Umbilical cord (tissue), 2 donors: ENCODE measurements at places on chromosomes 13 and 19. TPM values are rescaled to one million over a fixed set of nuclear protein-coding genes. Genes with fewer than 3 reads are reported as not detected.

DNA sequence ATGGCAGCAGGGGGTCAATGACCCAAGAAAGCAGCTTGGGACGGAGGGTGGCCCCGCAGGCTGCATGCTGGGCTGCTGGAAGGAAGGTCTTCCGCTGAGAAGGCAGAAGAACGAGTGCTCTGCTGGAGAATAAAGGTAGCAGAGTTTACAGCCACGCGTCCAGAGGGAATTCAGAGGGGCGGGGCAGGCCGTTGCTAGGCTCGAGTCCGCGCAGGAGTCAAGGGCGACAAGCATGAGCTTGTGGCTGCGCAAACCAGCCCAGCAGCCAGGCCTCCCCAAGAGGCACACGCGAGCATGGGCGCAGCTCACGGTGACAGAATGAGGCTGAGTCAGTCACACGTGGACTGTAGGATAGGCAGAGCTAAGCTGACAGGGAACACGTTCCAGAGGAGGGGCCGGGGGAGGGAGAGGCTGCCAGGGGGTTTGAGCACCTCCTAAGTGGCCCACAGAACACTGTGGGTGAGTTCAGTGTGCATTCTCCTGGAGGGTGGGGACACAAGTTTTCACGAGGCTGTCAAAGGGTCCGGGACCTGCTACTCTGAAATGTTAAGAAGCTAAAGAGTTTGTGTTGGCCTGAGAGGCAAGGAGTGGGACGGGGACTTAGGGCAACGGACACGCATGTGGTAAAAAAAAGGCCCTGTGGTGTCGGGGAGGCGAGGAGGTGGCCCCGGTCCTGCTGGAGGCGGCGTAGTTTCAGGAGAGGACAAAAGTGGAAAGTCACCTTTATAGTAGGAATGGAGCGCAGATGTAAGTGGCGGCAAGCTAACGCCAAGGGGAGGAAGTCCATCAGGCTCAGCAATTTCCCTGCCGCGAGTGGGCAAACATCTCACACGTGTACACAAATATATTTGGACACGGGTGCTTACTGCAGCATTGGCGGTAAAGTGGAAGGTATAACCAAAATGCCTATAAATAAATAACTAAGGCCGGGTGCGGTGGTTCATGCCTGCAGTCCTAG is 17.7 kb downstream of the RFX2 start:
- peak; percentile 92 for DNase-seq

GRCh38 chr19:11151181-11151580 is 4.4 kb downstream of the SPC24 start:
- peak; percentile 71 for DNase-seq

DNA sequence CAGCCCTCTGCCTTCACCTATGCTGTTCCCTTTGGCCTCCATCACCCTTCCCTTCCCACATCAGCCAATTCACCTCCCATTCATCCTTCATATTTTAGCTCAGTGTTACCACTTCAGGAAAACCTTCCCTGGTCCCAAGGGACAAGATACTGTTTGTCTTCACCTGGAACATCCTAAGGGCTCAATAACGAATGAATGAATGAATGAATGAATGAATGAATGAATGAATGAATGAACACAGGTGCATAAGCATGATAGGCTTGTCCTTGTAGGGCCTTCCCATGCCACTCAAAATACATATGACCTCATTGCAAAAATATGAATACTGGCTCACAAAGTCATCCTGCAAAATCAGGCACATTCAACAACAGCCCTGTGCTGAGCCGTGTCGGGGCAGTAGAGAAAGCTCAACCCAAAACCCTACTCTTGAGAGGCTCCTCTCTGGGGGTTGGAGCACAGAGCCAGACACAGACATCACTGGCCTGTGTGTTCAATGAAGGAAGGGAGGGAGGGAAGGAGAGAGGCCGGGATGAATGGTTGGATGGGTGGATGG is 33.7 kb upstream of the TPM4 start:
- no peak for DNase-seq

DNA sequence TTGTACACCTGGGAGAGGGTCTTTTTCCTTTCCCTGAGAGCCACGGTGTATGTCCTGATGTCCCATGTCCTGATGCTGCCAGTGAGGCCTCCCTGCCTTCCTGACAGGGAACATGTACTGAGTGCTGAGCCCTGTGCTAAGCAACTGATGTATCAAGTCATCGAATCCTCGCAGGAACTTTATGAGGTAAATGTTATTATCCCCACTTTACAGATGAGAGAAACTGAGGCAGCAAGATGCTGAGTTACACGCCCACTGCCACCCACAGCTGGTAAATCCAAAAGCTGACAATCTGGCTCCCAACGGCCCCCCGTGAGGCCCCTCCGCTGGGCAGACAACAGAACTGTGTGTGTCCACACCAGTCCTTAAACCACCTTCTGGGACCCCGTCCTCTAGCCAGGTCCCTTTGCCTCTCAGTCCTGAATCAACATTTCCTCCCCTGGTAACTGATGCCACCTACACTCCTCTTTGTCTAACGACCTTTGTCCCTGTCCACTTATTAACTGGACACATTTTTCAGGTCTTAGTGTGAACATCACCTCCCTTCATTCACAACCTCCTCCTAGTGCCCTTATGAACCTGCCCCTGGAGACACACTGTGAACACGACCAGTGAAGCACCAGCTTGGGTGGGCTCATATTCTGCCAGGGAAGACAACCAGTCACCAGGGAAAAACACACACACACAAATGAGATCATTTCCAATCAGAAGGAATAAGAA is 5.4 kb upstream of the VSIG10L start:
- DNase-seq = no peak

DNA sequence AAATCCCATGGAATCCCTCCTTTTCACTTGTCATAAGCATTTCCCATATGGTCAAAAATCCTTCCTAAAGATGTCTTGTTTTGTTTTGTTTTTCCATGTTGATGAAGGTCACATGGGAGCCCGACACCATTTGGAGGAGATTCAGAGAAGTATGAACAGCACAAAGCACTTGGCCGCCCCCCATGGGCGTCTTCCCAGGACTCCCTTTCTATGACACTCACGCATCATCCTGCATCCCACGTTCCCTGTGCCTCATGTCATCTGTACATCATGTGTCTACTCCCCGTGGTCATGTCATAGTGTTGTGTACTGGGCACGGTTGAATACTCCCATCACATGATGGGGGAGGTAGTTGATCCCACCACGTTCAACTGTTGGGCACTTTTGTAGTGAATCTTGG is 2.0 kb downstream of the ZSCAN1 start:
- no peak for DNase-seq

DNA sequence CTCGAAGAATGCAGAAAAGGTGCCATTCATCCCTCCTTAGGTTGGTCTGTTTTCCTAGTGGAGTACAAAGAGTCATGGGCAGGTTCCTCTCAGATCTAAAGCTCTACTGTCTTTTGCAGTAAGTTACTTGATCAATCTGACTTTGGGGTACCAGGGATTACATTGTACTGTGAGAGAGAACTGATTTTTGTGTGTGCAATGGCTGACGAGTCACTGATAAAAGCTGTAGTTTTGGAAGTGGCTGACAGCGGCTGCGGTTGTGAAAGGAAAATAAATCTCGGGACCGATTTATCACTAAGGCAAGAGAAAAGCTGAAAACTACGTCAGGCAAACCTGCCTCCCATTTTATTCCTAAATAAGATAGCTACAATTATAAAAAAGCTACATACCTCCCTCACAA is 26.9 kb downstream of the UTP14C start:
- peak; percentile 48 for DNase-seq

DNA sequence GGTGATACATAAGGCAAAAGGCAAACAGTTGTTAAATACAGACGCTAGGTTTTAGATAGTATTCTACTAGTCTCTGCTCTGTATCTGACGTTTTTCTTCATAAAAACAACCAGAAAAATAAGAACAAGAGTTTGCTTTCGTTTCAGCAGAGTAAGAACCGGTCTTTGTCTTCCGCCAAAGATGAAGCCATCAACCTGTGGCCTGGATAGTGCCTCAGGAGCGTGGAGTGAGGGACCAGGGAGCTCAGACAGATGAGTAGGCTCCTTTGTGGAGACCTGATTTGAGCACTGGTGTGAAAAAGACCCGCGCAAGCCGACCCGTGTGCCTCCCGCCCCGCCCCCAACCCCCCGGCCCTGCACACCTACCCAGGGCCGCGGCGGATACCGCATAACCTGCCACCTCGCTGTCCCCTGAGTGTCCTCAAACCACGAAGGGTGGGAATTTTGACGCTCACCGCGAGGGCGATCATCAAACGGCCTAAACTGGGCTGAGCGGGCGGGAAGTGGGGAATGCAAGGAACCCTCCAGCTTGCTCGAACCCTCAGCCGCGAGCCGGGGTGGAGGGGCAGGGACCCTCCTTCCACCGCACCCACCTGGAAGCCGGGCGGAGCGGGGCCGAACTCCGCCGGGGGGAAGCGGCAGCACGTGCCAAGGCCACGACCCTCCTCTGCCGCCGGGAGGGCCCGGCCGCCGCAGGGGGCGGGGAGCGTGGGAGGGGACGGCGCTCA is 866 bp upstream of the LMO7 start:
- DNase-seq = peak; percentile 8

DNA sequence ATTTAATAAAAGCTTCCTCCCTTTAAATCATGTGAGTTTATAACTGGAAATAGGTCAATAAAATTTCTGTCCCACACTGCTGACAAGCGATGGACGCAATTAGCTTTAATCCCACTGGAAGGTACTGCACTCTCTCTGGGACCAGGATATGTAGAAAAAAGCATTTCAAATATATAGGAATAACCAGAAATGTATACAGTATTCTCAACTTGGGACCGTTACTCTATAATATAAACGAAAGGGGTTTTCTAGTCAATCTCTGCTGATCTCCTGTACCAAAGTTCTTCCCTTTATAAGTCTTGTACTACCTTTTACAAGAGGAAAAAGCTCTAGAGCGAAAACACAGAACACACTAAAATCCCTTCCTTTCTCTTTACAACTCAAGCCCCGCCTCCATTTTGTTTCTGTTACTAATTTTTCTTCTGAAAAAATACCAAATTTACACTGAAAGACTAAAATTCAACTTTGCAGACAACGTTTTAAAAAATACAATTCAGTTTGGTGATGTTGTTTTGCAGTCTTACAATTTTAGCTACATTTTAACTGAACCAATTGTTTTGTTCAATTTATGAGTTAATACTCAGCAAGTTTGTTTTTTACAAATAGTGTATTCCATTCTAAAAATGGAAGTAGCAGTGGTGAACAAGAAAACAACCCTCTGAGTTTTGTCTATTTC is 1.7 kb upstream of the USPL1 start:
- peak; percentile 71 for DNase-seq

- DNase-seq = no peak
Observed at GRCh38 chr19:10863107-10863717, 8.1 kb upstream of the CARM1 start.

- DNase-seq = no peak
Observed at GRCh38 chr13:98143157-98143553, 261 bp downstream of the FARP1 start.

DNA sequence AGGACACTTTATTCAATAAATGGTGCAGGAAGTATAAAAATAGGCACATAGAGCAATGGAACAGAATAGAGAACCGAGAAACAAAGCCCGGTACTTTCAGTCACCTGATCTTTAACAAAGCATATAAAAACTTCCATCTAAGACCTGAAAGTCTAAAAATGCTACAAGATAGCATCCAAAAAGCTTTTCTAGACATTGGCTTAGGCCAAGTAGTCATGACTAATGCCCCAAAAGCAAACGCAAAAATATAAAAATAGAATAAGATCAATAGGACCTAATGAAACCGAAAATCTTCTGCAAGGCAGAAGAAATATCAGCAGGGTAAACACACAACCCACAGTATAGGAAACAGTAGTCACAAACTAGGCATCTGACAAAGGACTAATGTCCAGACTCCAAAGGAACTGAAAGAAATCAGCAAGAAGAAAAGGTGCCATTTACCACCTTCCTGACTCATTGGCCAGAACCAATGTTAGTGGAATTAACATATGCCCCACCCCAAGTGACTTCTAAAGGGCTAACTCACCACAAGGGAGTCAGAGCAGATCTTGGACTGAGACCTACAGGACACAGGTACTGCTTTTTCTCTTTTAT is 40.8 kb upstream of the CEACAM21 start:
- no peak for DNase-seq

DNA sequence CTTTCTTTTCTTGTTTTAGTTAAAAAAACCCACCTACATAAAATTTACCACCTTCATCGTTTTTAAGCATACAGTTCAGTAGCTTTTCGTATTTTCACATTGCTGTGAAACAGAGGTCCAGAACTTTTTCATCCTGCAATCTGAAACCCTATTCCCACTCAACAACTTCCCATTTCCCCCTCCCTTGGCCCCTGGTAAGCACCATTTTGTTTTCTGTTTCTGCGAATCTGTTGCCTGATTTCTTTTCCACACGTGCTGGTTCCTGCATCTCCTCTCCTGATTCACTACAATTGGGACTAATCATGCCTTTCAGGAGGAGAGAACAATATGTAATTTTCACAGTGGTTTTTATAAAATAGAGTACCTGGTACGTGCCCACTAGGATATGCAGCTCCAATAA is 149.2 kb upstream of the RNF113B start:
- no peak for DNase-seq

GRCh38 chr19:1746401-1747284 is 6.7 kb upstream of the ONECUT3 start:
- DNase-seq = no peak

DNA sequence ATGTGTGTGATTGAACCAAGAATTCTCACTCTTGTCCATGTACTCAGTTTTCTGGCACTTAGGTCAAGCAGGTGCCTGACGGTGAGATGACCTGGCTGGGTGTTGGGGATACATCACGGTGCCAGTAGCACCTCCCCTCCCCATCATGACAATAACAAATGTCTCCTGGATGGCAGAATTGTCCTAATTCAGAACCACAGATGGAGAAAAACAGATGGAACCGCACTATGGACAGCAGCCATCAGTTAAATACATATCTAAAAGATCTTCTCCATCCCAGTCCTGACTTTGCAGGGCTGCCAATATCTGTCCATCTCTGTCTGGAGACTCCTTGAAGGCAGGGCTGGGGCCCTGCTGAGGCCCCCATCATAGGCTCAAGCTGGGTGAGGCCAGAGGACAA is 126.9 kb downstream of the PTPRS start:
- DNase-seq = no peak

Gene IZUMO2
- total RNA-seq = not detected

Gene ACP7
- 0.24 TPM for total RNA-seq

Gene ALG5
- 19.5 TPM for total RNA-seq

Gene ZNF285
- 6.3 TPM for total RNA-seq

Gene ZNF587B
- 29.1 TPM for total RNA-seq
